Right renal pelvis (tissue), 4 donors: ENCODE measurements at places on chromosomes 5 and 9.

- no peak for DNase-seq
Measured at GRCh38 chr5:80036615-80037014, 1.5 kb downstream of the THBS4 start.

DNA sequence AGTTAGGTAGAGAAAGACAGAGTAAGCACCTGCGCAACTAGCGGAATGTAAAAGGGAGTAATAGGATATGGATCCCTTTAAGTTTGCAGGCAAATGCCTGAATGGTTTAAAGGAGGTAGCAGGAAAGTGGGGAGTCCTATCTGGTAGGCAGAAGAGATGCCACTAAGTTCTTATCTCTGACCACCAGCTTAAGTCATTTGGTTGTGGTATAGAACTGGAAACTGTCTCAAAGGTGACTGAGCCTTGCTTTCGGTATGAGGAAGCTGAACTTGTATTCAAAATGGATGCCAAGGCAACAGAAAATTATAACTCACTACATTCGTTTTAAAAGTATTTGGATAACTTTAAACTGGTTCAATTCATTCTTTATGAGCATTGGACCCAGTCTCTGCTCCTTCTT lies 475.6 kb downstream of the DMRTA1 start:
- no peak for DNase-seq

DNA sequence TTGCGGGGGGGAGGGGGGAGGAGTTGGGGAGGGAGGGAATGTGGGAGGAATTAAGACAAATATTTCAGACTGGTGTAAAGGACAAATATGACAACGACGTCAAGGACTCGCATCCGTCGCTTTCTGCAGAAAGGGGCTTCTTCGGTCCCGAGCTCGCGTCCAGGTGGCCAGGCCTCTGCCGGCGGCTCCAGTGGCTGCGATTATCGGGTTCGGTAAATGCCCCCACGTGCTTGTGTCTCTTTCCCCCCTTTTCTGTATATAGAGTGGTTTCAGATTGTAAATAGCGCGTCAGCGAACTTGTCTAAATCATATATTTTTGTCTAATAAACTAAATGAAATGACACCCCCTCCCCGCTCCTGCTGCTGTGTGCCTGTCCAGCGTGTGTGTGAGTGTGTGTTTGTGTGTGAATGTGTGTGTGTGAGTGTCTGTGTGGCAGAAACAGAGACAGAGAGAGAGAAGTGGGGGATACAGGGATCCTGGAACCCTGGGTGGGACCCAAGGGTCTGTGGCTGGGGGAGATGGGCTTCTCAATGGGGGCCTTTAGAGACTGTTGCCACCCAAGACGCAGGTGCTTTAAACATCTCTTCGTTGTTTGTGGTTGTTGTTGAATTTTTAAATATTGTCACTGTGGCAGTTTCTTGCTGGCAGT lies 5.6 kb downstream of the IRX1 start:
- no peak for DNase-seq

DNA sequence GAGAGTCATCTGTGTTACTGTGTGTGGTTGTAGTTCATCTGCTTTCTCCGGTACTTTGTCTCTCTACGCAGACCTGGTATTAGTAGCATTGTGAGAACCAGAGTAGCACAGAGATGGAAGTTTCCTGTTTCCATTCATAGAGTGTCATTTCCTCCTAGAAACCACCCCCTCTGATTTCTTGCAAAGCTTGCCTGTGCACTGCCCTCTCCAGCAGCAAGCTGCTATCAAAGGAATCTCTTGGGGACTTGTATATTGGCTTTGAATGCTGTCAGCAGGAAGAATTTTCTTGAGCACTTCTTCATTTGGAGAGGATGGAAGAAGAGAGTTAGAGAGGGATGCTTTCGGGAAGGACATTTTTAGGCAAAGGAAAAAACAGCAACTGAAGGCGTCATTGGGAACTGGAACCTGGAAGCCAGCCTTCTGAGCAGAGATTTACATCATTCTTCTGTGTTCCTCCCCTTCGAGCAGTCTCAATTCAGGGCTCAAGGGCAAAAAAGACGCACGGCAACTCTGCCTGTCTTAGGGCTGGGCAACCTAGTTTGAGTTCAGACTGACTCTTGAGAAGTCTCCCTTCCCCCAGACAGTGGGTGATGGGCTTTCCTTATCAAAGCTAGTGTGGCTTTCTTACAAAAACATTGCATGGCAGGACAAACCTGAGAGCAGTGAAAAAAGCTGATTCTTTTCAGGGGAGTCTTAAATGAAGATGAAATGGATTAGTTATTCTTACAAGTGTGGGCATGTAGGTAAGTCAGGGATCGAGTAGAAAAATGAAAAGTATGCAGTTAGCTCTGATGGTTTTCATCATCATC lies 226.3 kb downstream of the AOPEP start:
- no peak for DNase-seq

DNA sequence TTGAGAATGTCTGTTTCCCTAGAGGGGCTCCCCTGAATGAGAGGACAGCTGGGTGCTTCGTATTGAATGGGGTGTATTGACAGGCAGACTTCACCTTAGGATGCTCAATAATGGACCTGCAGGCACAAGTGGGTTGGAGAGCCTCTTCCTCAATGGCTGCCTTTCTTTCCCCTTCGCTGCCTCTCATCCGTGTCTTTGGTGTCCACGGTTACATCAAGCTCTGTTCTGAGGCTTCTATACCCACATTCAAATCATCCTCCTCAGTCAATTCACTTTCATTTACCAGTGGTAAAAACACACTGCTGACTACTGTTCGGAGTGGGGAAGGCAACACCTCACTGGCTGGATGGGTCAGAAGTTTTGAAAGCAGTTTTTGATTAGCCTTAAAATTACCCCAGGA lies 20.6 kb downstream of the LIX1 start:
- DNase-seq = no peak

DNA sequence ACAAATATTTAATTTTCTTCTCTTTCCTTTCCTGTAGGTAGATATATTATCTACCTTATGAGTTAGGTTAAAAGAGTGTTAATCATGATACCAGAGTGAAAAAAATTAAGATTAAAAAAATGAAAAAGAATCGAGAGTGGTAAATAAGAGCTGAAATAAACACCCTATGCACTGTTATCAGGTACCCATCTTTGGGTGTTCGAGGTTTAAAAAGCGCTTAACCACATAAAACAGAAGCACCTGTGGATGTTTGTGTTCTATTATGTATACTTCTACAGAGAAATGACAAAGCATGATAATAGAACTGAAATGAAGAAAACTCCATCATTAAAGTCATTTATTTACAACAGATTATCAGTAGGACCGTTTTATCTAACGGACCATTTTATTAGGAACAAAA lies 25.7 kb upstream of the GCNT4 start:
- no peak for DNase-seq

GRCh38 chr5:177431317-177432142 lies 5.1 kb downstream of the GRK6 start:
- no peak for DNase-seq

DNA sequence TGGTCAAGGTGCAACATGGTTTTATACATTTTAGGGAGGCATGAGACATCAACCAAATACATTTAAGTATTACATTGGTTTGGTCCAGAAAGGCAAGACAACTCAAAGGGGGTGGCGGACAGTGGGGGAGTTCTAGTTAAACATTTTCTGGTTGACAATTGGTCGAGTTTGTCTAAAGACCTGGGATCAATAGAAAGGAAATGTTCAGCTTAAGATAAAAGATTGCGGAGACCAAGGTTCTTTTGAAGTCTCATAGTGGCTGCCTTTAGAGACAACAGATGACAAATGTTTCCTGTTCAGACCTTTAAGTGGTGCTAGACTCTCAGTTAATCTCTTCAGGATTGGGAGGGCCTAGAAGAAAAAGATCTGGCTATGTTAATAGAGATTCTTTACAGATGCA lies 47.7 kb upstream of the TTC39B start:
- DNase-seq = no peak

GRCh38 chr5:8828596-8829322 lies 717.1 kb downstream of the SEMA5A start:
- no peak for DNase-seq

GRCh38 chr9:111896942-111897600 lies 457 bp downstream of the UGCG start:
- peak; percentile 47 for DNase-seq

DNA sequence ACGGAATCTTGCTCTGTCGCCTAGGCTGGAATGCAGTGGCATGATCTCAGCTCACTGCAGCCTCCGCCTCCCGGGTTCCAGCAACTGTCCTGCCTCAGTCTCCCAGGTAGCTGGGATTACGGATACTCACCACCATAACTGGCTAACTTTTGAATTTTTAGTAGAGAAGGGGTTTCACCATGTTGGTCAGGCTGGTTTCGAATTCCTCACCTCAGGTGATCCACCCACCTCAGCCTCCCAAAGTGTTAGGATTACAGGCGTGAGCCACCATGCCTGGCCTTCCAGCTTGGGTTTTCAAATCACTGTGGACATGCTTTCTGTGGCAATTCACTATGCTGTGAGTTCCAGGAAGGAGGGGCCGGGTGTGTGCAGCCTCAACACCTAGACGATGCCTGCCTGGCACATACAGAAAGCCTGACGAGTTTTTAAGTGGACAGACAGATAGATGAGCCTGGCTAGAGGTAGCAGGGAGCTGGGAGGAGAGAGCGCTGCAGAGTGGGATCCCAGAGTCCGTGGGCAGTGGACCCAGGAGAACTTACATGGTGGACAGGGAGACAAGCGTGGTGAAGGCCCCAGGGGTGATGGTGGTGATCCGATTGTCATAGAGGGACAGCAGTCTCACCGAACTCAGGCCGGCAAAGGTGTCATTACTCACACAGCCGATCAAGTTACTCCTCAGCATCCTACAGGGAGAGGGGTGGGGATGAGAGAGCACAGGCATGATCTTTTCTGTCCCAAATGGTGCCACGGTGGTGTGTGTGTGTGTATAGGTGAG lies 173.4 kb upstream of the PANK3 start:
- no peak for DNase-seq

DNA sequence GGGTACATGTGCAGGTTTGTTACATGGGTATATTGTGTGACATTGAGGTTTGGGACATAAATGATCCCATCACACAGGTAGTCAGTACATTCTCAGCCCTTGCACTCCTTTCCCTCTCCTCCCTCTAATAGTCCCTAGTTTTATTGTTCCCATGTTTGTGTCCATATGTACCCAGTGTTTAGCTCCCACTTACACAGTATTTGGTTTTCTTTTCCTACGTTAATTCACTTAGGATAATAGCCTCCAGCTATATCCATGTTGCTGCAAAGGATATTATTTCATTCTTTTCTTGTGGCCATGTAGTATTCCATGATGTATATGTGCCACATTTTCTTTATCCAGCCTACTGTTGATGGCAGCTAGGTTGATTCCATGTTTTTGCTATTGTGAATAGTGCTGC lies 27.4 kb downstream of the CNOT6 start:
- no peak for DNase-seq

DNA sequence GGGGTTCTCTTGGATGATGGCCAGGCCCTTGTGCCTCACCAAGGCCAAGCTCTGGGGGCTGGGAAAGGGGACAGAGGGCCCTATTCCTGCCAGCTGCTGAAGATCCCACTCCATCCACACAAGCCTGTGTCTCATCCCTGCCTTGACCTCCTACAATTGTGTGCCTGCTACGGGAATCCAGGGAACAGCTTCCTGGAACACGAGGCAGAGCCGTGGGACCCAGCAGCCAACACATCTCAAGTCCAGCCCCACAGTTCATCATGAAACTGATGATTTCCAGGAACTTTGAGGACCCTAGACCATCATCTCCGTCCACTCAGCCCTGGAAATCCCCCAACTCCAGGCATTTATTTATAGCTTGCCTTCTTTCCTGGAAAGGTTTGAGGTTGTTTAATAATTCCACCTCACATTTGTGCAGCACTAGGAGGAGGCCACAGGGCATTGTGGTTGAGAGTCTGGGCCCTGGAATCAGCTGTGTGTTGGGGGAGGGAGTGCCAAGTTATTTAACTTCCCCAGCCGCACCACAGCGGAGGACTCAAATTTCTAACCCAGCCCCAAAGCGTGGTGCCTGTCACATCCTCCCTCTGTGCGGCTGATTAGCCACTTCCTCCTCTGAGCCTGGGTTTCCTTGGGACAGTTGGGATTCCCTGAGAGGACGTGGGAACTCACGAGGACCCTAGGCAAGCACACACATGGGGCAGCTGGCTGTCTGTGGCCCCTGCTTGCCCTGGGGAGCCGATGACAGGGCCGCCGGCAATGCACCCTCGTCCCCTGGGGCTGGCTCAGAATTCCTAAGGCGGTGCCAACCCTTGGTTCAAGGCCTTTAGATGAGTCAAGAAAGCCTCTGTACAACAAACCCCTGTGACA lies 58.2 kb upstream of the GGTA1 start:
- DNase-seq = peak; percentile 80

- no peak for DNase-seq
Measured at GRCh38 chr5:108753877-108754276, 6.2 kb downstream of the FER start.

DNA sequence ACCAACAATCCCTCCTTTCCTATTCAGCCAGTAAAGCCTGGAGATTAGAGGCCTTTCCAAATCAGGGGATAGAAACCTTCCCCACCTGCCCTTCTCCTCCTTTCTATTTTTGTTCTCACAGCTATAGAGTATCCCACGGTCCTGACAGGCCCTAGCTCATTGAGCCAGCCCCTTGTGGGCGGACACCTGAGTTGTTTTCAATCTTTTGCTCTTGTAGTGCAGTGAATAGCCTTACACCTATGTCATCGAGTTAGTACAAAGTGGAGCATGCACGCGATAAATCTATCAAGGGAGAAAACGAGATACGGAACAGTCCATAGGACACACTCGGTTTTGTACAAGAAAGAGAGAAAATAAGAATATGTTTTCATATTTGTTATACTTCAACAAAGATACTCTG lies 77.2 kb downstream of the TSPAN17 start:
- DNase-seq = no peak

DNA sequence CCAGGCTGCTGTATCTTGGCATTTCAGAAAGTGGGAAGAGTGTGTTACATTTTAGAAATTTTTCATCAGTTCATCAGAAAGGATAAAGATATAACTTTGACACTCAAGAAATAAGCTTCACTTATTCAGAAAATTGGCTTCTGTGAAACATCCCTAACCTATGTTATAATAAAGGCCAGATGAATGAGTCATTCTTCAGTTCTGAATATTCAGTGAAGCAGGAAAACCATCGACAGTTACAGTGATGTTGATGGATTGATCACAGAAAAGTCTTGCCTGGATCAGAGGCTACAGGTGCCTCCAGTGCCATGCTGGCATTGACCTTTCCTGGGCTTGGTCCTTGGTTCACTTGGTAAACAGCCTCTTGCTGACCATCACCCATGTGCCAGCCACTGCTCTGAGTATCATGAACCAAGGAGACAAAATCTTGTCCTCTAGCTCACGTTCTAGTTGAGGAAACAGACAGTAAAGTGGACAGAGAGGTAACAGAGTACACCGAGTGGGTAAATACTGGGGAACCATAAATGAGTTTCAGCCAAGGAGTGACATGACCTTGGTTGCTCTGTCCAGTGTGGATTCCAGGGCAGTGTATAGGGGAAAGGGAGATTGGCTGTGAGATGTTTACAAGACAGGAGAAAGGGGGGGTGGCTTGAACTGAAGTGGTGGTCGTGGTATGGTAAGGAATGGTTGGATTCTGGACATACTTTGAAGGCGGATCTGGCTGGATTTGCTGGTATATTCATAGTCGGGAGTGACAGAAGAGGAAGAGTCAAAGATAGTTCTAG lies 98.6 kb downstream of the AMBP start:
- no peak for DNase-seq
